ENCODE measurements at places on chromosomes 6 and 20.

GRCh38 chr6:63533026-63533425, 39.3 kb upstream of the LOC128125822 start:
- DNase-seq, result no peak

DNA sequence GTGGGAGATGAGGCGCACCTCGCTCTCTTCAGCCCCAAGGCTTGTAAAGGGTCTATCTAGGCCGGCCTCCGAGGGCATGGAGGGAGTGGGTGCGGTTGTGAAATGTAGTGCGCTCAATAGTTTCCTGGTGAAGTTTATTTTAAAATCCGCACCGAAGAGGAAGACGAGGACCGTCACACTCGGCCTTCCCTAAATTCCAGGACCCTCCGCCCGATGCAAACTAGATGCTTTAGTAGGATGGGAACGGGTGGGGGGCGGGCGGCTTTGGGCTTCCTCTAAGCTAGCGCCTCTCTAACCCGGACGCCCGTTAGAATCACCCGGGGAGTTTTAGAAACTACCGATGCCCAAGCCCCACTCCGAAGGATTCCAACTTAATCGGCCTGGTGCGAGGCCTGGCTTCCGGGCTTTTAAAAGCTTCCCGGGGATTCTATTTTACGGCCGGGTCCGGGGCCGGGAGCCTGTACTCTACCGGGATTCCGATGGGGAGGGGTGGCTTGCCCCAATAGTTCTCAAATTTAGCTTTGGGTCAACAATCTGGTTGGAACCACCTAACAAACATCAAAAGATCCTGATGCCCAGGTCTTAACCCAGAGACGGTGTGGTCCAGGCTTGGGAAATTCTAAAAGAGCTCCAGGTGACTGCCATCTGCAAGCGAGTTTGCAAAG, 548 bp upstream of the BCAS4 start:
- no peak for DNase-seq

- no peak for DNase-seq
Measured at GRCh38 chr6:9361749-9362148, 926.4 kb upstream of the SLC35B3 start.

GRCh38 chr6:105432797-105433196, 29.9 kb upstream of the PREP start:
- DNase-seq, result no peak

- no peak for DNase-seq
Measured at GRCh38 chr6:9360881-9361280, 925.5 kb upstream of the SLC35B3 start.

DNA sequence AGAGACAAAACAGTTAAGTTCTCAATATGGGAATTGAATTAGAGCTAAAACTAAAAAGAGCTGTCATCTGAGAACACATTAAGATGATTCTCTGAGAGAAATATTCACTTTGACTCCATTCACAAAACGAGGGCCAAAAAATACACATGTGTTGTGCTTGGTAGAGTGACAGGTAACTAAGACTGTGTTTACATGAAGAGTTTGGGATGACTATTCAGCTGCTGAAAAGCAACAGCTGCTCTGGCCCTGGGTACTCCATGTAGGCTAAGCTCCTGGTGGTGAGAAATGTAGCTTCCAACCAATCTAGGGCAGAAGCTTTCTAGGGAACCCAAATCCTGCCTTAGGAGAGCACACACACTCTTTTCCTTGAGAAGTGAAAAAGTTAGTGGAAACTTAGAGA, 184.5 kb downstream of the COL21A1 start:
- no peak for DNase-seq

- no peak for DNase-seq
Measured at GRCh38 chr20:54654450-54654849, 179.1 kb downstream of the DOK5 start.

DNA sequence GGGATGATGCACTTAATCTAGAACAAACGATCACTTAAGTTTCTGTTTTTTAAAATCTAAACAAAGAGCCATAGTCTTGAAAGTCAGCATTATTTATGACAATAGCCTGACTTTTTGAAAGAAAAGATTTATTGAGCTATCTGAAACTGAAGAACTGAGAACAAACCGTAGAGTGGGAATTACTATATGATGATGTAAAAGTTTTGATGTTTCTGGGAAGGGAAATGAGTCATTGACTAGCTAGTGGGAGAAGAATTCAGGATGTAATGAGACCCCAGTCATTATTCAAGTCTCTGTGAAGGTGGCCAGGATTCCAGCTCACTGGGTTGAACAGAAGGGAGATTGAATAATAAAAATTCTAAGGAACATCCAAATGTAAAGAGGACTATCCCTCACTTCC, 83.4 kb upstream of the FABP7 start:
- no peak for DNase-seq

- no peak for DNase-seq
Measured at GRCh38 chr6:157469378-157469777, 88.4 kb downstream of the ZDHHC14 start.

- DNase-seq, result no peak
Measured at GRCh38 chr6:22544476-22544875, 24.9 kb upstream of the HDGFL1 start.

- DNase-seq, result no peak
Measured at GRCh38 chr20:19095762-19096161, 116.7 kb upstream of the SLC24A3 start.

- peak; percentile 20 for DNase-seq
Measured at GRCh38 chr20:32509639-32510066, 75.5 kb downstream of the NOL4L start.

- DNase-seq, result no peak
Measured at GRCh38 chr6:42740725-42741124, 5.2 kb downstream of the TBCC start.

GRCh38 chr20:25227317-25227831, 20.5 kb upstream of the PYGB start:
- no peak for DNase-seq

- DNase-seq, result no peak
Measured at GRCh38 chr6:148203281-148203925, 139.2 kb upstream of the SASH1 start.
